ENCODE measurements at places on chromosomes 1 and 21. TPM values are rescaled to one million over a fixed set of nuclear protein-coding genes. Genes with fewer than 3 reads are reported as not detected.

GRCh38 chr1:114901814-114902213 is 47.2 kb downstream of the SYCP1 start:
- no peak for DNase-seq

The SMCP gene
- not detected for polyA plus RNA-seq

The LORICRIN gene
- polyA plus RNA-seq = not detected

- DNase-seq = peak; percentile 19
These were observed 824 bp upstream of the IFI44L start for GRCh38 chr1:78619446-78619802.

The NBPF26 gene
- polyA plus RNA-seq = 7.3 TPM

DNA sequence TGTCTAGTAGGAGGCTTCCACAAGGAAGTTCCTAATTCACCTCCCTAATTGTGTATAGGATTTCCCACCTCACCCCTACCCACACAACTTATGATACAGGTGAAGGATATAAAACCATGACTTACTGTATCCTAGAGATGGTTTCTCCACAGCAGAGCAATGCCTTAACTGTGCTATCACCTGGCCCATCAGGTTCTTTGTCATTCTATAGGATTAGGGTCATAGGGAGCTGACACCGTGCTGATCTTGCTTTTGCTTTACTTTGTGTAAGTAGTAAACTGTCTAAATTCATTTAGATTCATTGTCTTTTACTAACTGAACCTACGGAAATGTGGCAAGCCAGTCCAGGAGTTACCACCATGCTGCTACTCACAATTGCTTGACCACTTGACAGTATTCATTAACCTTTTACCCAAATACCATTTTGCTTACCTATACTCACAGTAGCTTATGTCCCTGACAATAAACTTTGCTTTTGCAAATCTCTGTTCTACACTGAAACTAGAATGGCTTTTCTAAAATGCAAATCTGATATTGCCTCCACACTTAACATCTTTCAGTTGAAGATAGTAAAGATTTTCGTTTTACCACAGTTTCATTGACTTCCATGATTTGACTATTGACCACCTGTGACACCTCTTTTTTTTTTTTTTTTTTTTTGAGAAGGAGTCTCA is 147.6 kb downstream of the IFI44 start:
- no peak for DNase-seq

The LCE1B gene
- not detected for polyA plus RNA-seq

The EDEM3 gene
- polyA plus RNA-seq = 20.3 TPM

The PDZK1 gene
- polyA plus RNA-seq = 0.50 TPM

DNA sequence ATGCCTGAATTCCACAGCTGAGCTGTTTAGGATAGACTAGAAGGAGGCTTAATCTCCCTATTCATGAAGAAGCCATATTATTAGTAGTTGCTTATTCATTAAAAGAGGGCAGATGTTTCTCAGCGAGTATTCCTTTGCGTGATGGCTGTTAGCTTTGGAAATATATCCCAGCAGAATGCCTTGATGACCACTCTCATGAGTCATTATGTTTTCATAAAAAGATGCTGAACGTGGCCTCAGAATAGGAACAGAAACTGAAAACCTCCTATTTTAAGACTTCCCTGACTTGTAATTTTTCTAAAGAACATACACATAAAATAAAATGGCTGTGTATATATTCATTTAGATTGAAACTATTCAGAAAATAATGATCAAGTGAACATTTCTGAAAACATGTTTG is 9.6 kb upstream of the PLA2G4A start:
- DNase-seq = peak; percentile 47

DNA sequence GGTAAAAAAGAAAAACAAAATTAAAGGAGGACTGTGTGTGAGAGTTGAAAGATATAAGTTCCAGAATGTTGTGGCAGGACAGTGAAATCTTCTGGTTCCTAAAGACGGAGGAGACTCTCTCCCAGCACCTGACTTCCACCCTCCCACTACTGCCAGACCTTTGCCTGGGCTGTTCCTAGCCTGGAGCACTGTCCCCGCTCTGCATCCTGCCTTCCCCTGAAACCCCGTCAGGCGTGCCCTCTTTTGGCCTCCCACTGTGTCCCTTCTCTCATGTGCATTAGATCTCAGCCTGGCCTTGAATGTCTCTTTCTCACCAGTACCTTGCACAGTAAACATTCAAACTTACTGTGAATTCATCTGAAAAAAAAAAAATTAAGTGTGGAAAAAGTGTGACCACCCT is 74.1 kb downstream of the VPS26C start:
- no peak for DNase-seq

The BTBD19 gene
- 4.3 TPM for polyA plus RNA-seq

The RGS13 gene
- 0.42 TPM for polyA plus RNA-seq

DNA sequence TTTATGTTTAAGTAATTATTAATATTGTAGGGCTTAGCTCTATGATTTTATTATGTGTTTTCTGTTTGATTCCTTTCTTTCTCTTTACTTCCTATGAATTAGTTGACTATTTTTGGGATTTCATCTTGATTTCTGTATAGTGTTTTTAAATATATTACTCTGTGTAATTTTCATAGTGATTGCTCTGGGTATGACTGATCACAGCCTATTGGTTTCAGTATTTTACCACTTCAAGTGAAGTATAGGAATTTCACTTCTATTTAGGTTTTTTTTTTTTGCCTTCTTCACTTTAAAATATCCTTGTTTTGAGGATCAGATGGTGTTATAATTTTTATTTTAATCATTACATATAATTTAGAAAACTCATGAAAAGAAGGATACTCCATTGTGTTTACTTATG is 94.8 kb downstream of the CRB1 start:
- DNase-seq = no peak

- no peak for DNase-seq
These were observed 28.7 kb downstream of the HYI start for GRCh38 chr1:43425045-43425444.

- no peak for DNase-seq
These were observed 30.0 kb downstream of the BCAS2 start for GRCh38 chr1:114551400-114551799.

DNA sequence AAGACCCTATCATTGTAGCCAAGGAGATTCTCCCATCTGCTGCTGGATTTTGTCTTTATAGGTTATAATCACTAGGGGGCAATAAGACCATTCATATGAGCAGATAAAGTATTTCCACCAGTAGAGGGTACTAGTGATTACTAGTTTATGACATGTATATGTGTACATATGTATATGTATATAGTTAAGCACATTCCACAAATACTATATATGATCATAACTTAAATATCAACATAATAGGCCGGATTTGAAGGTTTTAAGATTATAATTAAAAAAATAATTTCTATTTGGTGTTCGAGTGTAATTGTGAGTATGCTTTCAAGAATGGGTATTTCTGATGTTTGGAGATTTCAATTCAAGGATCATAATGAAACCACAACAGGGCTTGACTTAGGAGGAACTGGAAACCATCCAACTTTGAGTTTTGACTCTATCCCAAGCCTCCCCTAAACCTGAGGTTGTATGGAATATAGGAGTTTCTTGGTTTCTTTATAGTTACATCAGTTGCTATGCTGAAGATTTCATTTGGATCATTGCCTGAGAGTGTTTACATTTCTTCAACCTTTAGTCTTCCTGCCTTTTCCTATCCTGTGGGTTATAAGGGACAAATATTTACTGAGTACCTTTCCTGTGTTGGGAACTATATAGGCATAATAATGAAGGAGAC is 16.9 kb downstream of the TCEANC2 start:
- DNase-seq = peak; percentile 79

The MLLT11 gene
- polyA plus RNA-seq = 18.3 TPM

DNA sequence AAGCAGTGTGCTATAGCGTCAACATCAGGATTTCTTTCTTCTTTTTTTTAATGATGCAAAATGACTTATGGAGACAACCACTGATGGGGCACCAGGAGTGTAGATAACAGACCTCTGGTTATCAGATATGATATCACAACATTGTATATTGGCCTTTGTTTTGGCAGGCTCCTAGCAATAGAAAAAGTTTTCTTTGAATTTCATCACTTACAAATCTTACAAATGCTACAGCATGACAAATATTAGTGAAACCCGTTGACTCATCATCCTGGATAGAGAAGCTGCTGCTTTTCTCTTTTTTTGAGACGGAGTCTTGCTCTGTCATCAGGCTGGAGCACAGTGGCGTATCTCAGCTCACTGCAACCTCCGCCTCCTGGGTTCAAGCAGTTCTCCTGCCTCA is 92.9 kb downstream of the LTN1 start:
- no peak for DNase-seq

The CDK18 gene
- 13.2 TPM for polyA plus RNA-seq

DNA sequence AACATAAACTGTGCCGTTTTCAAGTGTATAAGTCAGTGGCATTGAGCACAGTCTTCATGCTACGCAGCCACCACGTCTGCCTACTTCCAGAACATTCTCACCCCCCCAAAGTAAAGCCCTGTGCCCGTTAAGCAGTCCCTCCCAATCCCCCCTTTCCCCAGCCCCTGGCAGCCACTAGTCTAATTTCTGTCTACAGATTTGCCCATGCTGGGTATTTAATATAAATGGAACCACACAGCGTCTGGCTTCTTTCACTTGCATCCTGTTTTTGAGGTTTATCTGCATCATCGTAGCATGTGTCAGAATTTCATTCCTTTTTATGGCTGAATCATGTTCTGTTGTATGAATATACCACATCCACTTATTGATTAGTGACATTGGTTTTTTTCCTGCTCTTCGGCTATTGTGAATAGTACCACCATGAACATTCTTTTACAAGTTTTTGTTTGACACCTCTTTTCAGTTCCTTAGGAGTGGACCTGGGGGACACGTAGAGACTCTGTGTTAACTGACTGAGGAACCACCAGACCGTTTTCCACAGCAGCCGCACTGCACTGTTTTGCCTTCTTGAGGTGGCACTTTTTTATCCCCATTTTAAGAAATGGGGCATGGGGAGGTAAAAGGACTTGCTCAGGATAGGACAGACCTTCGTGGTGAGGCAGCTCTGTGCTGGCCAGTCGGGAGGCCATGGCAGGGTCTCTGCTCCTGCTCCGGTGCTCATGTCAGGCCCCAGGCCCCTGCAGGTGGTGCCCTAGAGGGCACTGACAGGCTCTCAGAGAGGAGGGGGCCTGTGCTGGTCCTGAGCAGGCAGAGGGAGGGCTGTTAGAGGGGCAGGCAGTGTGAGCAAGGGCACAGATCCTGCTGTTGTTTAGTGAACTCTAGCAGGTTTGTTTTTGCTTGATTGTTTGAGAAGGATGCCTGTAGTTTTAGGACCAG is 123.8 kb downstream of the PCBP3 start:
- DNase-seq = no peak
